Left lung (tissue), 14 donors: ENCODE measurements at places on chromosomes 1 and 21. TPM values are rescaled to one million over a fixed set of nuclear protein-coding genes. Genes with fewer than 3 reads are reported as not detected.

TRABD2B gene
- polyA plus RNA-seq, result 3.2 TPM

S100A7 gene
- not detected for polyA plus RNA-seq

DNA sequence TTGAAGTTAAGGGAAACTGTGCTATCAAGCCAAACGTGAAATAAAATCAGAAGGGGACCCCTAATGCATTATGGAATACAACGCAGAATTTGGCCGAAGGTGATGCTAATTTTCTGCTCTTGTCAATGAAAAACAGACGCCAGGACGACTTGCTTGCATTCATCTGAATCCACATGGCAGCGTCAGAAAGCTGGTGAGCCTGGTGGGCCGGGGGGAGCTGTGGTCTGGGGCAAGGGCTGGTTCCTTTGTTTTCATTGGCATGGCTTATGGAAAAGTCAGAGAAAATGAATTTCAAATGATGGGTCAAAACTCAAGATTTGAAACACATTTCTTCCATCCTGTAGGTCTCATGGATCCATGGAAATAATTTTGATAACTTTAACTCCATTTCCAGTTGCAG lies 86.4 kb upstream of the RUNX1 start:
- no peaks in the 10 kb centered on the region for H3K27me3 ChIP-seq
- H3K27ac ChIP-seq, result no peak overlapping the region
- peaks cover 10% of the 10 kb centered on the region for H3K4me1 ChIP-seq
- no peak overlapping the region for H3K4me3 ChIP-seq

DNA sequence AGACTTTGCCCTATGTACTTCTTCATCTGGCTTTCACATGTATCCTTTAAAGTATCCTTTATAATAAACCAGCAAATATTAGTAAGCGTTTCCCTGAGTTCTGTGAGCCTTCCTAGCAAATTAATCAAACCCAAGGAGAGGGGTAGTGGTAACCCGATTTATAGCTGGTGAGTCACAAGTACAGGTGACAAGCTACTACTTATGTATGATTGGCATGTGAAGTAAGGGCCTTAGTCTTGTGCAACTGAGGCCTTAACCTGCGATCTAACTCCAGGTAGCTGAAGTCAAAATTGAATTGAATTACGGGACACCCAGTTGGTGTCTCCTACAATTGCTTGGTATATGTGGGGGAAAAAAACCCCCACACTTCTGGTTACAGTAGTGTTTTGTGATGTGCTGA lies 26.0 kb downstream of the SLC16A1 start:
- no peak overlapping the region for H3K4me3 ChIP-seq
- no peaks in the 10 kb centered on the region for H3K36me3 ChIP-seq
- H3K27me3 ChIP-seq, result no peaks in the 10 kb centered on the region
- no peak overlapping the region for H3K27ac ChIP-seq
- DNase-seq, result no peak

- DNase-seq, result no peak
- no peaks in the 10 kb centered on the region for H3K27me3 ChIP-seq
- no peaks in the 10 kb centered on the region for H3K36me3 ChIP-seq
- H3K4me1 ChIP-seq, result no peaks in the 10 kb centered on the region
These were observed 187.3 kb downstream of the ATP6V1G3 start for GRCh38 chr1:198352975-198353695.

GRCh38 chr1:92583821-92584760 lies 97.4 kb upstream of the GFI1 start:
- H3K27me3 ChIP-seq, result no peaks in the 10 kb centered on the region
- peaks cover 22% of the 10 kb centered on the region for H3K4me1 ChIP-seq
- no peak overlapping the region for H3K4me3 ChIP-seq
- H3K36me3 ChIP-seq, result no peaks in the 10 kb centered on the region
- no peak for DNase-seq
- peak overlapping the region; percentile 59 for H3K27ac ChIP-seq

DNA sequence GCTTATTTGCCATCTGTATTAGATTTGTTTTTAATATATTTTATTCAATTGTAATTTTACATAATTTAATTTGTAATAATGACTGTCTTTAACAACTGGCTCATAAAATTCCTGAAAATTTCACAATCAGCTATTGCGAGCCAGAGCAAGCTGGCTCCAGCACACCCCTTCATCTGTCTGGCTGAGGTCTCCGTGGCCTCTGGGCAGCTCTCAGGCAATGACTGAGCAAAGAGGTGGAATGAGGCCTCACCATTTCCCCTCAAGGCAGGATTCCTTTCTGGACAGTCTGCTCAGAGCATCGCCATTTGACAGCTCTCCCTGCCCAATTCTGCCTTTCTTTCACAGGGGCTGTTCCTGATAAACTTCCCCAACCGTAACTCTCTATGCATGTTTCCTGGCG lies 5.8 kb upstream of the KANK4 start:
- H3K36me3 ChIP-seq, result no peaks in the 10 kb centered on the region
- H3K4me3 ChIP-seq, result no peak overlapping the region
- peak overlapping the region; percentile 1 for H3K27ac ChIP-seq
- no peaks in the 10 kb centered on the region for H3K27me3 ChIP-seq
- H3K4me1 ChIP-seq, result no peaks in the 10 kb centered on the region

DNA sequence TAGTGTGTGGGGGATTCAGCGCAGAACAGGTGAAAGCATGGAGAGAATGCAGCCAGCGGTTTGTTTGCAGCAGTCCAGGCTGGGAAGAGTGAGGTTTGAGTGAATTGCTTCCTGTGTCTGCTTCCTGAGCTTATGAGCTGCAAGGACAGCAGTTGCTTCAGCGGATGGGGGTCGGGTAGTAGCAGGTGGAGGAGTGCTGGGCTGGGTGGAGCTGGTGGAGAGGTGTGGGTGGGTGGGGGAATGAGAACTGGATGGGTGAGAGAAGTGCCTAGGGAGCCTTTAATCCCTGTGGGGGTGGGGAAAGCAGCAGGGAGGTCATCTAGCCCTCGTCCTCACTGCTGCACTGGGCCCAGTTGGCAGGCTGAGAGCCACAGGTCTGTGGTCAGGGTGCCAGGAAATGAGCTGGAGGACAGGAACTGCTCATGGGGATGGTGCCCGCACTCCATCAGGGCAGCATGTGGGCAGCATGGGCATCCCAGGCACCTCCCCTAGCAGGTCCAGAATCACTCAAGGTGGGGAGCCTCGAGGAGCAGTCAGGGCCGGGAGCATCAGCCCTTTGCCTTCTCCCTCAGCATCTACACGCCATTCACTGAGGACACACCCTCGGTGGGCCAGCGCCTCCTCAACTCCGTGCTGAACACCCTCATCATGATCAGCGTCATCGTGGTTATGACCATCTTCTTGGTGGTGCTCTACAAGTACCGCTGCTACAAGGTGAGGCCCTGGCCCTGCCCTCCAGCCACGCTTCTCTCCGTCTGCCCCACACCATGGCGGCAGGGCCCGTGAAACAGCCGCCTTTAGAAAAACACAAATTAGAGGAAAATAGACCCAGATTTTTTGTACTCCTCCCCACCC lies 14.8 kb downstream of the PSEN2 start:
- DNase-seq, result no peak
- no peaks in the 10 kb centered on the region for H3K36me3 ChIP-seq
- H3K4me1 ChIP-seq, result peaks cover 44% of the 10 kb centered on the region
- no peak overlapping the region for H3K27ac ChIP-seq
- H3K27me3 ChIP-seq, result no peaks in the 10 kb centered on the region

GRCh38 chr1:51276286-51276685 lies 40.2 kb downstream of the RNF11 start:
- DNase-seq, result no peak
- no peak overlapping the region for H3K4me3 ChIP-seq
- no peaks in the 10 kb centered on the region for H3K4me1 ChIP-seq
- H3K27ac ChIP-seq, result no peak overlapping the region
- no peaks in the 10 kb centered on the region for H3K36me3 ChIP-seq
- no peaks in the 10 kb centered on the region for H3K27me3 ChIP-seq

DNA sequence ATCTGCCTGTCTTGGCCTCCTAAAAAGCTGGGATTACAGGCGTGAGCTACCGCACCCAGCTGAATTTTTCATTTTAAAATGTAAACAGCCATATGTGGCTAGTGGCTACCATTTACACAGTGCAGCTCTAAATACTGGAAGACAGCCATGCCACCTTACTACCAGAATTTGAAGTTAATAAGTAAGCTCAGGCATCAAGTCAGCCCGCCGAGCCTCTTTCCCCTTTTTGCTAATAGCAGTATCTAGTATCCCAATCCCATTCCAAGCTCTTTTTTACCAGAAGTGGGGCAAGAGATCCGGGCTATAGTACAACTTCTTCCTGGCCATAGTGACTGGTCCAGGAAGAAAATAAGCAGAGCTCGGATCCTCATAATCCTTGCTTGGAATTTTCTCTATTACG lies 15.1 kb downstream of the TAF13 start:
- DNase-seq, result no peak
- H3K27me3 ChIP-seq, result no peaks in the 10 kb centered on the region
- no peak overlapping the region for H3K4me3 ChIP-seq
- no peak overlapping the region for H3K27ac ChIP-seq
- H3K36me3 ChIP-seq, result no peaks in the 10 kb centered on the region
